ENCODE measurements at places on chromosomes 1 and 21. TPM values are rescaled to one million over a fixed set of nuclear protein-coding genes. Genes with fewer than 3 reads are reported as not detected.

GRCh38 chr1:27380766-27381733, 2.1 kb downstream of the CD164L2 start:
- no peak for DNase-seq

DNA sequence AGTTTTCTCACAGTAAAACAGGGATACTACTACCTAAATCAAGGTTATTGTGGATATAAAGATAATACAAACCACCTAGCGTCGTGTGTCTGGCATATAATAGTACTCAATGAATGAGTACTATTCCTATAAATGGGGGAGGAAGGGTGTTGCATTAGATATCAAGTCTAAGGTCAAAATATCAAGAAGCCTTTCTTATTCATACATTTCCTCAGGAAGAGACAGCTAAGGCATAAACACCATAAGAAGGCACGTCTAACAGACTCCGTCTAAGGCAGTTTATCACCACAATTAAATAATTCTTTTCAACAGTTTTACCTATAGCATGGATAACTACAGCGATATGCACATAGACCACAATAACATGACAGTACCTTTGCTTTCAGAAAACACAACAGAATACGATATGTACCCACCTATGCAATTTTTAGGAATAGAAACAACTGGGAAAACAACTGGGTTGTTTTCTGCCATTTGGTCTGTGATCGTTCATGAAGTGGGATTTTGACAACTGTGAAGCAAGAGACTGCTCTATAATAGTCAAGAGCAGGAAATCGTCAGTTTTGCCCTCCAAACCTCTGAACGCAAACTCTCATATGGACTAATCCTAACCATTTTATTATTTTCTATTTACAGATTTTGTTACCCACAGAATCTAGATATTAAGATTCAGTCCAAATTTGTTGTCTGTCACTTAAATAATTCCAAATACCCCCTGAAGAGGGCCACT, 53.1 kb downstream of the HNRNPR start:
- no peak for DNase-seq

- DNase-seq, result no peak
Measured at GRCh38 chr1:231808116-231808515, 181.5 kb downstream of the DISC1 start.

DNA sequence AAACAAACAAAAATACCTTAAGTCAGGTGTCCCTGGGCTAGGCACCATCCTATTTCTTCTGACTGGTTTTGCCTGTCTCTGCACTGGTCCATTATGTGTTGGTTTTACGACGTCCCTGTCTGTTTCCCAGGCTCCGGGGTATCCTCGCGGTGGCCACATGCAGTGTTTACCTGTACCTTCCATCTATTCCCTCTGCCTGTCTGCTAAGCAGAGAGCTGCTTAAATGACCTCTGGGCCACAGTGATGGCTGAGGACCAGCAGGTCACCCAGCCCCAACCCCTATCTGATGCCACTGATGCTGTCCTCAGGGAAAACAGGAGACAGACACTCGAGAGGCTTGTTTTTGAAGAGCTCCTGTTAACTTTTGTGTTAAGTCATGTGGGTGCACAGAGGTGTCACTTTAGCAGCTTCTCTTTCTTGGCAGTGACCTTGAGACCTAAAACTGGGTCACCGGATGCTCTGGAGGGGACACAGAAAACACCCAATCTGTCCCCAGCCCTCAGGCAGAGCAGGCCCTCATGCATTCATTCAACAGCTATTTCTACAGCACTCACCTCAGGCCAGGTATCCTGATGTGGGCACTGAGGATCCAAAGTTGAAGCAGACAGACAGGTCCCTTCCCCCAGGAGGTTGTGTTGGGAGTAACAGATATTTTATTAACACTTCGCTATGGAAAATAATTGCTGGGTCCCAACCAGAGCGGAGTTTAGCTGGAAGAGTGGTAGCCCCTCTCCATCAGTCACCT, 4.4 kb upstream of the EFHD2 start:
- DNase-seq, result no peak

GRCh38 chr1:240562111-240562590, 49.8 kb downstream of the GREM2 start:
- DNase-seq, result peak; percentile 32

GRCh38 chr1:160367934-160368923, 1.4 kb downstream of the NHLH1 start:
- no peak for DNase-seq

DNA sequence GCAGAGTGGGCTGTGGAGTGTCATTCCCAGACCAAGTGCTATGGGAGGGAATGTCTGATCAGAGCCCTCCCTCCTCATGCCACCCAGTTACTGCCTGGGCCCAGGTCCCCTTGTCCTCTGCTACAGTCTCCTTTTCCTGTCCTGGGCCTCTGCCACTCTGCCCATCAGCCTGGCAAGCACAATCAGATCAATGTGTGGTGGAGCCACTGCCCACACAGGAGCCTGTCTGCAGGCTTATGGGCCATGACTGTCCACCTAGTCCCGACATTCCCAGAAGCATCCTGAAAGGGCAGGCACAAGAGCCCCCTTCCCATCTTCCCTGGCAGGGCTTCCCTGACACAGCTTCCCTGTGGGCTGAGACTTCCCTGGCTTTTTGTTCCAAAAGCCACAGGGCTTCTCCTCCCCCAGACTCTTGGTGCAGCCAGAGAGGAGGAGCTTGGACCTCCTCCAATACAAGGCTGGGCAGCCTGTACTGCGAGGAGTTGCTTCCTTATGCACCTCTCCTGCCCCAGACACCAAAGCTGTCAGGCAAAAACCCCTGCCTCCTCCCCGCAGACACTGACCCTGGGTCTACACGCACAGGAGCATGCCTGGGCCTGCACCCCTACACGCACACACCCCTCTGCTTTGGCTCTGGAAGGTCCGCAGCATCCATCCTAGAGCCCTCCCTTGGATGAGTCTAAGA, 29.2 kb upstream of the CNTN2 start:
- DNase-seq, result peak; percentile 43

DNA sequence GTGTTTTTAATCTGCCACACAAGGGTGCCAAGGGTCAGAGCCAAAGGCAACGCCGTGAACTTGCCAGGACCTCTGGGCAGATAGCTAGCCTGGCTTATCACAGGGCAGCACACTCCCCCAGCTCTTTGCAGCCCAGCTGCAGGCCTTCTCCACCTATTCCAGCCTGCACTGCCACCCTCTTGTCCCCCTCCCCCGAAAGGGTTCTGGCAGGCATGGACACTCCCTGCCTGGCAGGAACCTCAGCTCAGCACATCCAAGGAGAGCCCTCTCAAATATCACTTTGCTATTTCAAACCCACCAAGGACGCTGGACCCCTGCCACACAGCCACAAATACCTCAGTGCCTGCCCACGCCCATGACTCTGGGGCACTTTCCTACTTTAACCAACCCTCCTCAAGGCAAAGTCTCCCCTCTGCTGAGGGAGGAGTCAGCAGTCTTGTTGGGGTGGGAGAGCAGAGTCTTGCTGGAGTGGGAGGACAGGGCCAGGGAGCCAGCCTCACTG, 9.1 kb downstream of the SSBP3 start:
- no peak for DNase-seq

- no peak for DNase-seq
Measured at GRCh38 chr1:201255479-201256362, 27.6 kb upstream of the PKP1 start.

- peak; percentile 63 for DNase-seq
Measured at GRCh38 chr1:245154429-245155271, at the start of gene KIF26B. Gene KIF26B (plus strand): TSS chr1:245154985. CDS start chr1:245155425, 440 bp downstream.

DNA sequence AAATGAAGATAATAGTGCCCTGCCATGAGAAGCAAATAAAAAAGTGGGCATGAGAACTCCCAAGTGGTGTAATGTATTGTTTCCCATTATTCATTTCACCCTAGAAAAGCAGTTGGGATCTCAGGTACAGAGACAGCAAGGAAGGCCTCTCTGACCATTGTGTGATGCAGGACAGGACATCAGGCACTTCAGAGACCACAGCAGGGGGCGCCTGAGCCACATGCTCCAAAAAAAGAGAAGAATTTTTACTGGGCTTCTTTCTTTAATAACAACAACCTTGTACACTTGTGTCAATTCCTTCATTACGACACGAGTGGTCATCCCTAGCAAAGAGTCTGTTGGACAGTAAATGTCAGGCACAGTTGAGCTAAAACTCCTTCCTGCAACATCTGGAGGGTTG, 533.3 kb downstream of the OMA1 start:
- no peak for DNase-seq

GRCh38 chr21:33651965-33652680, 9.8 kb downstream of the ITSN1 start:
- DNase-seq, result no peak

- no peak for DNase-seq
Measured at GRCh38 chr1:156638189-156638985, 3.5 kb upstream of the BCAN start.

DNA sequence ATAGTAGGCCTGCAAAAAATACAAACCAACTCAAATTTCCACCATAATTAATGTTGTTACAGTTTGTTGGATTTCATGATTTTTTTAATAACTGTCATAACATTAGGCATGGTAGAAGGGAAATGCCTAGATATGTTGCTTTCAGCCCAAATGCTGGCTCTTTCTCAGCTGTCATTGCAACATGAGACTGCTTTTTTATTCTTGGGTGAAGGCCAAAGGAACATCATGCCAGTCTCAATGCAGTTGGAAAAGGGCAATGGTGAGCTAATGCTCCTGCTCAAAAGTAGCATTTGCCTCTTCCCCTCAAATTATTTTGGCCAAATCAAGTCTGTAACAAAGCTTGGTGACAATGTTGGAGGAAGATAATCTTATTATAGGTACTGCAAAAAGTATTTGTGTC, 877.7 kb upstream of the PRMT6 start:
- DNase-seq, result no peak

DNA sequence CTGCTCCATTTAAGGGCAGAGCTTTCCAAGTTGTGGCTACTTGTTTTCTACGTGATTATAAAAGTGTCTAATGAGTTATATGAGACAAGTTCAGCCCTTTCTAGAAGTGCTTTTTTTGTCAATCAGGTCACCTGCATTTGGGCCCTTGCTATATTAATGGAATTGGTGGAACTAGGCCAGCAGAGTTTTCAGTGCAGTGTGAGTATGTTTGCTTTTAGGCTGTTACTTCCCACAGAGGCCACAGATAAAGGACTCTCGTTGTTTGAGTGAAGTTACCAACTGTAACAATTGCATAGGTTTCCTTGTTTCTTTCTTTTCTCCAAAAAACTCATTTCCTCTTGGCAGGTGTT, 10.9 kb downstream of the SMAP2 start:
- DNase-seq, result no peak

DNA sequence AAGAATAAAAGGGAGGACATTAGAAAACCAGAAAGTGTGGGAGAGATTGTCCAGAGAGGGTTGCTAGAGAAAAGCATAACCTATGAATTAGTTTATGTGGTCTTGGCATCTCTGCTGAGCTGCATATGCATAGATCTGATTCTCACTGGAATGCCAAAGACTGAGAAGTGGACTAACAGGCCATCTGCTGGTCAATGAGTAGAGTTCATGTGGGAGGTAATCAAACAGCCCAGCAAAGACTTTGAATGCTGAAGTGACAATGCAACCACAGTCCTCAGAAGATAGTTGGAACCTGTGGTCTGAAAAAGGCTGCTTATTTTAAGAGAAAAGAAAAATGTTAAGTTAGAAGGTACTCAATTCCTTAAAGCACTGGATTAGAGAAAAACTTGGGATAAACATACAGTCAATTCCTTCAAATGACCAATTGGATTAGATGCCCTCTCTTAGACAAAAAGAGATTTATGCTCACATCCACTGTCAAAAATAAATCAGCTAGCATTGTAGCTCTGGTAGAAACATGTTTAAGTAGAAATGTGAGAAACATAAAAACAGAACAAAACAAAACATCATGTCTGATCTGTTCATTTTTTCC, 382.8 kb downstream of the AMY1C start:
- no peak for DNase-seq

DNA sequence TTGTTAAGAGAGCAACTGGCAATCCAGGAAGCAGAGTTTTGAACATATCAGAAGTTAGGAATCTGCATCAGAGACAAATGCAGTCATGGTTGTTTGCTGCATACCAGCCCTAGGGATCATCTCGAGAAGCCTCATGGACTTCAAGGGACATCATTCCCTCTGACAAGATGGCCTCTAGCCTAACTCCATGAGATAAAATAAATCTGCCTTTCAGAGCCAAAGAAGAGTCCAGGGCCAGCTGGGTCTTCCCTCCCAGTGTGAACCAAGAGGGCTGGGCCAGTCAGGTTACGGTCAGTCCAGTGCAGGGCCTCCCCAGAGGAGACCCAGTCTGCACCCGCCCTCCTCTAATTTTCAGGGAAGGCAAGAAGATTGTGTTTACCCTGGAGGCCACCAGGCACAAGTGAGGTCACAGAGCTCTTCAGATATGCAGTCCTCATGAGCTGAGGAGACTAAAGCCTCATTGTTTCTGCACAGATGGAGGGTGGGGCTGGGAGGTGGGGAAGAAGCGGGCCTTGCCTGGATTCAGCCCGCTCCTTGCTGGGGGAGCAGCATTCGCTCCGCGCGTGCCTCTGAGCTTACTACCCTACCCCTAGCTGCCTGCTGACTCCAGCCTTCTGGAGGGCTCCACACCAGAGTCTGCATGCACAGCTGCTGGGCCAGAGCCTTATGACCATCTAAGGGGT, 52.8 kb downstream of the CAPN2 start:
- peak; percentile 40 for DNase-seq

GRCh38 chr1:152487871-152488270, 22.7 kb upstream of the LCE5A start:
- no peak for DNase-seq

- no peak for DNase-seq
Measured at GRCh38 chr1:34656731-34657130, 98.1 kb upstream of the GJB5 start.

- DNase-seq, result no peak
Measured at GRCh38 chr1:209761011-209761635, 5.3 kb downstream of the TRAF3IP3 start.

- no peak for DNase-seq
Measured at GRCh38 chr1:158153746-158154444, 26.8 kb upstream of the CD1D start.

GRCh38 chr1:90717665-90718410, 736 bp upstream of the BARHL2 start:
- no peak for DNase-seq

GRCh38 chr1:204417074-204417997, 5.7 kb upstream of the PPP1R15B start:
- peak; percentile 98 for DNase-seq

The IGSF5 gene
- total RNA-seq, result 0.64 TPM

The CNST gene
- 19.8 TPM for total RNA-seq

The CELA2B gene
- not detected for total RNA-seq

The PGLYRP3 gene
- total RNA-seq, result not detected

The RCC1 gene
- total RNA-seq, result 21.8 TPM

The HES3 gene
- not detected for total RNA-seq

The C1orf52 gene
- total RNA-seq, result 44.5 TPM

The GSTM1 gene
- not detected for total RNA-seq

The WNT9A gene
- total RNA-seq, result 4.1 TPM

The CA6 gene
- not detected for total RNA-seq

The FAAH gene
- 1.2 TPM for total RNA-seq

Data from astrocyte (in vitro differentiated cells and primary cell).